ENCODE measurements at places on chromosomes 11 and 22. TPM values are rescaled to one million over a fixed set of nuclear protein-coding genes. Genes with fewer than 3 reads are reported as not detected.

CARD16 gene
- total RNA-seq = 23.6 TPM

MPZL2 gene
- 1.8 TPM for total RNA-seq

NXPE2 gene
- total RNA-seq = not detected

ROM1 gene
- 0.71 TPM for total RNA-seq

SCARF2 gene
- total RNA-seq = 2.5 TPM

TECTA gene
- total RNA-seq = 0.42 TPM

CHADL gene
- total RNA-seq = 1.7 TPM

ACTN3 gene
- 0.22 TPM for total RNA-seq

GRK3 gene
- 1.7 TPM for total RNA-seq

OR4P4 gene
- not detected for total RNA-seq

SCN4B gene
- not detected for total RNA-seq

APOA1 gene
- total RNA-seq = 0.77 TPM

ADM2 gene
- total RNA-seq = 1.1 TPM

DCDC1 gene
- not detected for total RNA-seq

TSKU gene
- 0.06 TPM for total RNA-seq

GVQW3 gene
- 1.8 TPM for total RNA-seq

ENTHD1 gene
- total RNA-seq = 0.47 TPM

ROBO4 gene
- not detected for total RNA-seq

CSNK1E gene
- total RNA-seq = 217 TPM

TXN2 gene
- 26.5 TPM for total RNA-seq

SRSF8 gene
- 67.2 TPM for total RNA-seq

OR2AT4 gene
- not detected for total RNA-seq

OR52A5 gene
- total RNA-seq = not detected

PTPRCAP gene
- total RNA-seq = 129 TPM

OR4S1 gene
- not detected for total RNA-seq

FOXRED2 gene
- 2.3 TPM for total RNA-seq

GPHA2 gene
- total RNA-seq = 0.56 TPM

TEX12 gene
- total RNA-seq = 0.39 TPM

SERHL2 gene
- not detected for total RNA-seq

OR52A1 gene
- total RNA-seq = not detected

RASL10A gene
- total RNA-seq = 0.36 TPM

LSP1 gene
- total RNA-seq = 232 TPM

OR52I2 gene
- total RNA-seq = not detected

KCNK7 gene
- total RNA-seq = 5.0 TPM

BATF2 gene
- not detected for total RNA-seq

CCND1 gene
- total RNA-seq = 1.7 TPM

MRGPRX4 gene
- total RNA-seq = not detected

TAF10 gene
- 164 TPM for total RNA-seq

IMMP1L gene
- 6.0 TPM for total RNA-seq

BTG4 gene
- total RNA-seq = not detected

LDLRAD3 gene
- total RNA-seq = 0.19 TPM

IFTAP gene
- total RNA-seq = 1.9 TPM

BTBD18 gene
- not detected for total RNA-seq

PIH1D2 gene
- not detected for total RNA-seq

ALKBH8 gene
- total RNA-seq = 7.7 TPM

SPA17 gene
- not detected for total RNA-seq

OR5L1 gene
- not detected for total RNA-seq

All from CD4-positive, alpha-beta T cell (primary cell).